Activated naive CD4-positive, alpha-beta T cell treated with anti-CD3 and anti-CD28 coated beads, Interleukin-2, amount 50 U/mL, for 16 hours (primary cell): ENCODE measurements at places on chromosomes 6 and 20.

DNA sequence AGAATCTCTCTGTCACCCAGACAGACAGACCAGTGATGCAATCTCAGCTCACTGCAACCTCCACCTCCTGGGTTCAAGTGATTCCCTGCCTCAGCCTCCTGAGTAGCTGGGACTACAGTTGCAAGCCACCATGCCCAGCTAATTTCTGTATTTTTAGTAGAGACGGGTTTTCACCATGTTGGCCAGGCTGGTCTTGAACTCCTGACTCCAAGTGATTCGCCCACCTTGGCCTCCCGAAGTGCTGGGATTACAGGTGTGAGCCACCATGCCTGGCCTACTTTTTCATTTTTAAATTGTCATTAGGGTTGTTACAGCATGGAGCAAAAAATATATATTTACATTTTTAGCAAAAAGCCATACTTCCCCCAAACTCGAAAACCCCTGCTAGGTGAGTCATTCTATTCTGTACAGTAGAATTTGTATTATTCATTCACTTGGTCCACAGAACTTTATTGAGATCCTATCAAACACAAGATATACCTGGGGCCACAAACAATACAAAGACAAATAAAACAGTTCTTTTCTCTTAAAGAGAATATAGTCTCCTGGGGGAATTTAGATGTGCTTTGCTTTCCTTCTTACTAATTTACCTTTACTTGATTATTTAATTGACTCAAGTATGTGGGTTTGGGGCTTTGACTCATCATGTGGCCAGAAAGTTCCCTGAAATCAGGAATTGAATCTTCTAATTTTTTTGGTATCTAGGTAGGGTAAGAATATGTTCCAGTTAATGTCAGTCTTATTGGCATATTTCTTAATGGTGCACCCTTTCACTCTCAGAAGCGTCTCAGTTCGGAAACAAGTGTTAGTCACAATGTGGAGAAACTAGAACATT lies 16.6 kb upstream of the CCND3 start:
- peak; percentile 45 for DNase-seq

GRCh38 chr6:135535989-135536414 lies 38.5 kb upstream of the AHI1 start:
- DNase-seq, result no peak

GRCh38 chr6:156866220-156867015 lies 89.2 kb downstream of the ARID1B start:
- no peak for DNase-seq

DNA sequence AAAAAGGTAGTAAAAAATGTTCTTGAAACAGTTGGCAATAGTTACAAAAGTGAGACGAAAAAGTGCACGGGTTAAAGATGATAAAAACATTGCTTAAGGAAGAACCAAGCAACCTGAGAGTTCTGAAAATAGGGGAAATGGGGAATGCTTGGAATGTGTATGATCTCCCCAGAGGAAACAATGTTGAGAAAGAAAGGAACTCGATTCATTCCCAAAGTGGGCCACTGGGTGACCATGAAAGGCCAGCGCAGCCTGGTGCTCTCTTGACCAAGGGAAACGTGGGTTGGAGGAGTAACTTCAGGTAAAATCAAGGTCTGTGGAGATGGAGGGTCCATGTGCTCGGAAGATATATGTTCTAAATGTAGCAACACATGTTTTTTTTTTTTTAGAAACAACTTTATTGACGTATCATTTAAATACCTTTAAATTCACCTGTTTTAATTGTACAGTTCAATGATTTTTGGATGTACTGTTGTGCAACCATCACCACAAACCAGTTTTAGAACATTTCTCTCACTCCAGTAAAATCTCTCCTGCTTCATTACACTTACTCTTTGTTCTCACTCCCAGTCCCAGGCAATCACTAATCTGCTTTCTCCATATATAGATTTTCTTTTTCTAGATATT lies 34.5 kb upstream of the CEP85L start:
- no peak for DNase-seq

- DNase-seq, result no peak
Measured at GRCh38 chr6:149492798-149493343, 8.1 kb upstream of the ZC3H12D start.

- no peak for DNase-seq
Measured at GRCh38 chr6:64776359-64776758, 930.7 kb downstream of the EYS start.

- no peak for DNase-seq
Measured at GRCh38 chr6:138609801-138610430, 110.6 kb upstream of the NHSL1 start.

DNA sequence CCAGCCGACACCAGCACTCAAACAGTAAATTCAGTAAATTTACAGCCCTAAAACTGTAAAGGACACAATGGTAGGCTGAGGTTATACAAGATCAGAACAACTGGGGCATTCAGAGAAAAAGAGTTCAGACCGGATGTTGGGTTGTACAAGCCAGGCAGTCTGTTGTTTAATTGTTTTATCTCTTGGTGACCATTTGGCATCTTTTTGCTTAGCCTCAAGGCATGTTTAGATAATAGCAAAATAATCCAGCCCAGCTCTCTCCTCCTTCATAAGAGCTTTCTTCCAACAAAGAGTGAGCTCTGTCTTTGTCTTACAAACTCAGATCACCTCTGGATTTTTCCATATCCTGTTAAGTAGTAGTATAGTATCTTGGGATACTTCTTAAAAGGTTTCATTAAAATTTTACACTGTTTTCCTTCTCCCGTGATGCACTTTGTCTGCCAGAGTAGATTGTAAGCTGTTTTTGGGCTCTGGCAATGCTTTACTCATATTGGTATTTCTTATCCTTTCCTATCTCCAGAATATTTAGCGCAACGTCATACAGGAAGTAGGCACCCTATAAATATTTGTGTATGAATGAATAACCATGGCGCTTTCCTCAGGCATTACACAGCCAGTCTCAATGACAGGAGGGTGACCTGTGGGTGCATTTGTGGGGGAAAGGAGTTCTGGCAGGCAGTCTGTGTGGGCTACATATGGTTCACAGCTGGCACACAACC lies 35.6 kb upstream of the TRAM2 start:
- DNase-seq, result no peak

- DNase-seq, result no peak
Measured at GRCh38 chr20:63167918-63168520, 47.9 kb downstream of the YTHDF1 start.
